ENCODE measurements at places on chromosomes 2 and 18.

GRCh38 chr2:207264310-207264709 is 98.6 kb upstream of the KLF7 start:
- no peak for DNase-seq

- DNase-seq: no peak
These were observed 305.1 kb upstream of the GULP1 start for GRCh38 chr2:187986390-187987105.

- DNase-seq: no peak
These were observed 115.8 kb downstream of the C2orf74 start for GRCh38 chr2:61277756-61278155.

GRCh38 chr2:45191146-45191863 is 182.1 kb upstream of the SIX2 start:
- DNase-seq: no peak

DNA sequence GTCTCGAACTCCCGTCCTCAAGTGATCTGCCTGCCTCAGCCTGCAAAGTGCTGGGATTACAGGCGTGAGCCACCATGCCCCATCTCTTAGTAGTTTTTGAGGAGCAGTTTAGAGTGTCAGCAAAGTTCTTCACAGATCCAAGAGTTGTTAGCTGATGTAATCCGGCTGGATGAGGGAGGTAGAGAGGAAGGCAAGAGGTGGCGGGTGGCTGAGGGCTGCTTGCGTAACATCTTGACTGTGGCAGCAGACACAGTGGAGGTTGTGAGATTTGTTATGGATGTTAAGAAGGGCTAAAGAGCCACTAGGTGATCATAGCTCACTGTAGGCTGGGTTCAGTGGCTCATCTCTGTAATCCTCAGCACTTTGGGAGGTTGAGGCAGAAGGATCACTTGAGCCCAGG is 19.5 kb upstream of the FAM136A start:
- DNase-seq: no peak

DNA sequence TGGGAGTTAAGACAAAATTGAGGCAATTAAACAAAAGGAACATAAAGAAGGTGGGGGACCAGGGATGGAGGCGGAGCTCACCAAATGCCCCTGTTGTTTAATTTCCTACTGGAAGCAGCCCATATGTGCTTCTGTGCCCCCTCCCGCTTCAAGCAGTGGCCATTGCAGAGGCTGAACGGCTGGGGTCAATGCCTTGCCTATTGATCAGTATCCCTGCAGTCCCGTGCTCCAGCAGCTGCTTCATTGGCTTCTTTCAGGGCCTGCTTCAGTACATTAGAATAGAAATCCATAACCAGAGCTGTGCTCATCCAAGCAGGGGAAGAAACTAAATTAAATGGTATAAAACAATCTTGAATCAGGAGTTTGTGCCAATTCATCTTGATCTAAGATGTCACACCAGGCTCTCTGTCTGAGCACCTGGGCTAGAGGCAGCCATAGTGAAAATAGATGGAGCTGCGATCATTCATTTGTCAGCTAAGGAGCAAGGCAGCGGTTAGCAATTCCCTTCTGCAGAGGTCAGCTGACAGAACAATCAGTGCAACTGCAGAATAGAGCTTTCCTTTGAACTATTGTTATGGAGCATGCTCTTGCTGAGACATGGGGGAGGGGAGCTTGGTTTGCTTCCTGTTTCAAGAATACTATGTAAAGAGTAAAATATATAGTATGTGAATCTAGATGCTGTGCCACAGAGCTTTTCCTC is 222.4 kb downstream of the WDR7 start:
- no peak for DNase-seq

GRCh38 chr2:100793982-100794381 is 26.0 kb upstream of the NPAS2 start:
- no peak for DNase-seq

DNA sequence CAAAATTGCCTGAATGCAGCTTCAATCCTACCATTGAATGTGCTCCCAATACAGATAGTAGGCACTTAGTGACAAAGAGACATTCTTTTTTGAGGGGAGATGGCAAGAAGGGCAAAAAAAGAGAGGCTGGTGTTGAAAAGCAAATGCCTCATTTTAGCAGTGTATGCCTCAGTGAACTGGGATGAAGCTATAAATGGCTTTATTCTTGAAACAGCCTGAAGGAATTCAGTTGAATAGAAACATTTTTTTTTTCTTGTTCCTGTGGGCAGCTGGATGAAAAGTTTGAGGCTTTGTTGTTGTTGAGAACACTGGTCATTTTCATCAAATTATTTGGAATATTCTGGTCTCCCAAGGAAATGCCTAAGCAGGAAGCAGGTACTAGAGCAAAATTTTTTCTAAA is 228.9 kb downstream of the RNF144A start:
- no peak for DNase-seq

DNA sequence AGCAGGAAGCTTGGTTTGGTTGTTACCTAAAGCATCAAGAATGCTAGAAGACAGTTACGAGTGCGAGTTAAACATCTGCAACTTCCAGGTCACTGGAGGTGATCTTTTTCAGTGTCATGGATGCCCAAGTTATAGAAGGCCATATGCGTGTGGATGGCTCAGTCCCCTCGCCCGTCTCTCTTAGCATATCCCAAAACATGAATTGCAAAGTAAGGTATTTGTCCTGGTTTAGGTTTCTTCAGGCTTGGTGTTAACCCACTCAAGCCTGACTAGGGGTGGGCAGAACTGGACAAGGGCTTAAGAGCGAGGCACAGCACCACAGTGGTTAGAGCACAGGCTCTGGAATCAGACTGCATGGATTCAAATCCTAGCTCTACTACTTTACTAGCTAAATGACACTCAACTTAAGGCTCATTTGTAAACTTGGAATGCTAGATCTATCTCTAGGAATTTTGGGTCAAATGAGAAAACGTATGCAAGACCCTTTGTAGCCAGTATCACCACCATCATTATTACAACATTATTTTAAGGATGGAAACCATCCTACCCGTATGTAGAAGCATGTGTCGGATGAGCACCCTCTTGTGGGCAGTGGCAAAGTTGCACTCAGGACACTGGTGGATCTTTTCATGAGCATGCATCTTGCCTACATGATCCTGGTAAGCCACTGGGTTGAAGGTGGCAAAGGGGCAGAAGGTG is 11.2 kb downstream of the ZNF142 start:
- peak; percentile 57 for DNase-seq

- DNase-seq: no peak
These were observed 83.9 kb downstream of the LYPD1 start for GRCh38 chr2:132586101-132586511.
